ENCODE measurements at places on chromosomes 5 and 9. TPM values are rescaled to one million over a fixed set of nuclear protein-coding genes. Genes with fewer than 3 reads are reported as not detected.

The LHX2 gene
- total RNA-seq: not detected

The IFNA21 gene
- total RNA-seq: not detected

The TNC gene
- total RNA-seq: 1,005 TPM

The ANKRD31 gene
- total RNA-seq: 0.42 TPM

DNA sequence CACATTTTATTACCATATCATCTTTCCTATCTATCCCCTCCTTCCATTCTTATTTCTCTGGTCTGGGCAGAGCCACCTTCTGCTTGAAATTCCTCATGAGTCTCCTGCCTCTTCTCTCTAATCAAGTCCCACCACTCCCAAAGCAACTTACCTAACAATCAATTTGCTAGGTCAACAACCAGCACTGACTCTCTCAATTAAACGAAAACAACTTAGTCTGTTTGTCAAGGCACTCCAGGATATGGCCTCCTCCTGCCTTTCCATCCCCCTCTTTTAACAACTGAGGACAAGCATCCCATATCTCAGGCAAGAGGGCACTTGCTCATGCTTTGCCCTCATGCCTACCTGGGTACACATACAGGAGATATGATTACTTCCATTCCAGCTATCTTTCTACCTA is 47.4 kb downstream of the HCN1 start:
- DNase-seq: no peak

DNA sequence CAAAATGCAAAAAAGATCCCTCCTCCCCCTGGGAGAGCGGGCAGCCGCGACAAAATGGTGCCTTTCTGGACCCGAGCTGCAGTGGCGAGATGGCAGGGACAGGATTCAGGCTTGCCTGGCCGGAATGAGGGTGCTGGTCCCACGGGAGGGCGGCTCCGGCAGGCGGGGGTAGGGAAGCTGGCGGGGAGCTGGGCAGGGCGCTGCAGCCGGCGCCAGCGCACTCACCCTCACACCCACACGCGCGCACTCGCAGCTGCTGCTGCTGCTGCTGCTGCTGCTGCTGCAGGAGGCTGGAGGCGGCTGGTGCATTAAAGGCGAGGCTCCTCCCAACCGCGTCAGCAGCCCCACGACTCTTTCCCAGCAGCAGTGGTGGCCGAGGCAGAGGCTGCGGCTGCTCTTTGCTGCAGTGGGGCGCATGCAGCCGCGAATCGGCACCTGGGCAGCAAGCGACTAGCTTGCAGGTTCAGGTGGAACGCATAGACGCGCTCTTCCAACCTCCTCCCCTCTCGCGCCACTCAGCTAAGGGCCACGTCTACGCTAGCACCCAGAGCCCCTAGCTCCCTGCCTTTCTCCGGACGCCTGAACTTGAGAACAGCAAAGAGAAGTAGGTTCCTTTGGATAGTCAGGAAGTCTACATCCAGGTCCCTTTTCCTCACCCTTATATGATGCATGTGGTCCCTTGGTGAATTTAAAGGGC is at the start of gene PPP2R2B:
Gene PPP2R2B (minus strand): TSS at position 282 of the 697 bp plus-strand sequence.
- DNase-seq: peak; percentile 81

DNA sequence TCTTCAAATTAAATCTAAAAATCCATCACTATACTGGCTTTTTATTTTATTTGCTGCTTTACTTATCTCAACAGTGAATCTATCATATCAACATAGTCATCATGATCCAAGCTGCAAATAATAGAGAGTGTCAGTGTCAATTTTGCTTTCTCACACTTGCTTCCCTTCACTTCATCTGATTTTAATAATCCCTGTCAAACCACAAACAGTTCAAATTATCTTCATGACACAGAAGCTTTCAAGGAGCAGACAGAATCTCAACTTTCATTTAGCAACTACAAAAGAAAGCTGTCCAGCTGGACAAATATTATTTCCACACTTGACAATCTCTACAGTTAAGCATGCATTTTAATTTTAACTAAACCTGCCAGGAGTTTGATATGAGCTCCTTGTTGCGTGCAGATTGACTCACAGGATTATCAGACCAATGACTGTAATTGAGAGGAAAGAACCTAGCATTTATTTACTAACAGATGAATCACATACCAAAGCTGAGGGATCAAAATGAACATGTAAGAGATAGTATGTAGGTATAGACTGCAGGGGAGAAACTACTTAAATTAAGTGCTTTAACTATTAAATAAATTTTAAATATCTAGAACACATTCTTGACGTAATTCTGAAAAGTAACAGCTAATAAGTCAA is 56.0 kb downstream of the KIAA0825 start:
- no peak for DNase-seq

DNA sequence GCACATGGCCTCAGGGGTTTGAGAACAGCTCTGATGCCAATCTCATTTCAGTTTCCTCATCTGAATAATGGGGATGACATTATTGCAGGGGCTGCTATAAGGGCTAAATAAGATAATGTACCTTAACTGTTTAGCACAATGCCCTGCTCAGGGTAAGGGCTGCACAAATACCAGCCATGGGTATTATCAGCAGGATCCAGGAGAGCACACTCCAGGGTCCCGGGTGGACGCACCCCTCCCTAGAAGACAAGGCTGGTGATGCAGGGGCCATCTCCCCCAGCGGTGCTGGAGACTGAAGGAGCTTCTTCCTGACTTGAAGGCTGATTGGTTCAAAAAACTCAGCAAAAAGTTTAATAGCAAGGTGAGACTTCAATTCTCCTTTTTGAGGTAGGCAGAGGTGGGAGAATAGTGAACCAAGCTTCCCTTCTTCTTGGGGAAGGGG is 2.7 kb upstream of the CXXC5 start:
- DNase-seq: peak; percentile 26

GRCh38 chr9:16385590-16385989 is 484.9 kb downstream of the BNC2 start:
- DNase-seq: no peak

DNA sequence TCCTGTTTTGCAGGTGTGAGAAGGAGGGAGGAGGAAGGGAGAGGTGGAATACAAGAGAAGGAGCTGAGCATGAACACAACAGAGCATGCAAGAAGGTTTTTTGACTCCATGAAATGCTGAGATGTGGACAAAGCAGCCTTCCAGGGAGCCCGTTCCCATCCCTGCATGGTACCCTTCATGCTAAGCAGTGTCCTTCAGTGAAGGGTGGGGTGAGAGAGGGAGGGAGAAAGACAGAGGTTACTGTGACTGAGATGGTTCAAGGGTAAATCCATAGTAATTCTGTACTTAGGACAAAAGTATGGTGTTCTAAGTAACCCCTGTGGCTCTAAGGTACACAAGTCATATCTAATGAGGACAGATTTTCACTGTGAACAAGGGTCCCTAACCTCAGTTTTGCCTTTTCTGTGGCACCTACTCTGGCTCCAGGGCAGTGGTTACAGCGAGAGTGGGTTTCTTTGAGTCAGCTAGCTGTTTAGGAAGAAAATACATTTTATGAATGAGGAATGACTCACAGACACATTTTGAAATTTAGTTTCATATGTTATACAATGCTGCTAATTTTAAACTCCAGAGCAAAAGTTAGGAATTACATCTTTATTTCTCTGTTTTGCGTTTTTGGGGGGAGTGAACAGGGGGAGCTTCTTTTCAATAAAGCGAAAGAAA is 184.9 kb upstream of the SLC12A2 start:
- no peak for DNase-seq

DNA sequence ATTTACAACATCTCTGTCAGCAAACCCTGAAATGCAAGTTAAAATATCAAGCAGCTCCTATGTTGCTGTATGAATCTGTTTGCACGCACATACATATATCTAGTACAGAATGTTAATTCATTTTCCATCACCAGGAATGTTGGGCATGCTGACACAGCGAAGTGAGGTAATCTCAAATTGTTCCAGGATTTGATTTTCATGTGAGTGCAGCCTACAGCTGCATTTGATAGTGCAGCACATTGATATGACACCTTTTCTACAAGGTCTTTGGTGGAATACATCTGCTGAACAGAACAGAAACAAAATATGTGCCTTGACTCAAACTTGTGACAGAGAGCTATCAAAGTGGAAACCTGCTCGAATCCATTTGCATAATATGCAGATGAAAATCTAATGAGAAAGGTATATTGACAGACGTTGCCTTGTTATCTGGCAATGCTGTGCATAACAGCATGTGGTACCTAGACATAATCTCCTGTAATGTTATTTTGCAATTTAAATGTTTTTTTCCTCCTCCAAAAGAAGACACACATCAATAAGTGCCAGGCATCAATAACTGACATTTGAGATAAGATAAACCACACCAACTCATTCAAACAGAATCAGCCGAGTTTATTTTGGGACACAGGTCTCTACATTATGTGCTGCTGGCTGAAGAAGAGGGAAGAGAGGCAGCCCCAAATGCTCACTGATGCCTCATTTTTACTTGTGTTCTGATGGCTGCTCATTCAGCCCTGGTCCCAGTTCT is 512.2 kb downstream of the ZNF608 start:
- DNase-seq: no peak

GRCh38 chr5:34034534-34035327 is 8.3 kb downstream of the C1QTNF3 start:
- no peak for DNase-seq

- no peak for DNase-seq
Measured at GRCh38 chr5:169805527-169805934, 168.5 kb downstream of the DOCK2 start.

DNA sequence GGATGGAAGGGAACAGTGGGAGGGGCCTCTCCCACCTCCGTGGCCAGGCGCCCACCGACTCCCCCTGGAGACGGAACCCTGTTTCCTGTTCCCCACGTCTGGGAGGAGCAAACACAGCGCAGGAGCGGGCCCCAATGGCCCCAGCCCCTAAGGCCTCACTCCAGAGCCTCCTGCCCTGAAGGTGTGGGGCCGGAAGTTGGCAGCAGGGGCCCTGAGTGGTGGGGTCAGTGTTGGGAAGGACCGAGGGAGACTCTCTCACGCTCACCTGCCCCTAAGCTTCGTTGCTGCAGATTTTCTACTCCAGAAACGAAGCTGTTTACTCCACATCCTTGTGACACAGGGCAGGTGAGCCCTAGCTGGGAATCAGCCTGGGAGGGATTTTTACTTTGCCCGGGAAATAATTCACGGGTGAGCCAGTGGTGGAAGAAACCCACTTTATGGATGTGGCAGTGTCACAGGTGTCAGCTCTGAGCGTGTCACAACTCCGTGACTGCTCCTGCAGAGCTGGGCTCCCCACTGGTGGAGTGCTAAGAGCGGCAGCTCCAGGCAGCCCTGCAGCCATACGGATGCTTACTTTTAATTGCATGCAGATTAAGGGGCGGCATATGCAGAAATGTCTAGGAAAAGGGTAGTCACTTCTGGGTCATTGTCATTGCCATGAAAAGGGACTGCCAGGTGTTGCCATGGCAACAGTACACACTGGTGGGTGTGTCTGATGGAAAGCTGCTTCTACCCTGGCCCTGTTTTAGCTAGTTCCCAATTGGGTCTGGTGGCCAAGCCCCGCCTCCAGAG is 77.5 kb upstream of the OLFM1 start:
- DNase-seq: no peak

GRCh38 chr9:125746774-125747052 is 460 bp upstream of the PBX3 start:
- DNase-seq: no peak

All from posterior vena cava (tissue), 2 donors.